CD4-positive, alpha-beta memory T cell (primary cell): ENCODE measurements at places on chromosomes 13 and 19.

- DNase-seq: no peak
Observed at GRCh38 chr13:47215736-47216135, 318.9 kb upstream of the HTR2A start.

GRCh38 chr13:29710511-29710910, 115.0 kb upstream of the SLC7A1 start:
- DNase-seq: no peak

DNA sequence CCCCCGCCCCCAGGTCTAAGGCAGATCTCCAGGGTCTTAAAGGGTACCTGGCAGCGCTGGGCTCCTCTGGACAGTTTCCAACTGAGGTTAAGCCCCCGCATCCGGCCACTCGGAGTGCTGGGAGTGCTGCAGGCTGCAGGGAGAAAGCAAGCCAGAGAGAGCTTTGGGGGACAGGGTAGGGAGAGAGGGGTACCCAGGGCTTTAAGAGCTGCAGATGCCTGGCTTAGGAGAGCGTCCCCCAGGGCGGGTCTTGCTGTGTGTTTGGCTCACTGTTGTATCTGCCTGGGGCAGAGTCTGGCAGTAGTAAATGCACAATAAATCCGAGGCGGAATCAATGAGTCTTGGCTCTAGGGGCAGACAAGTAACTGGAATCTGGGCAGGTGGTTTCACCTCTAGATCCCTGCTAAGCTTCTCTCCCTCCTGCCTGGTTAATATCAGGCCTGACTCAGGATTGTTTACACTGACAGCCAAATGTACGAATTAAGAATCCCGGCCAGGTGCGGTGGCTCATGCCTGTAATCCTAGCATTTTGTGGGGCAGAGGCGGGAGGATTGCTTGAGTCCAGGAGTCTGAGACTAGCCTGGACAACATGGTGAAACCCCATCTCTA, 798 bp upstream of the COX6B2 start:
- DNase-seq: no peak

DNA sequence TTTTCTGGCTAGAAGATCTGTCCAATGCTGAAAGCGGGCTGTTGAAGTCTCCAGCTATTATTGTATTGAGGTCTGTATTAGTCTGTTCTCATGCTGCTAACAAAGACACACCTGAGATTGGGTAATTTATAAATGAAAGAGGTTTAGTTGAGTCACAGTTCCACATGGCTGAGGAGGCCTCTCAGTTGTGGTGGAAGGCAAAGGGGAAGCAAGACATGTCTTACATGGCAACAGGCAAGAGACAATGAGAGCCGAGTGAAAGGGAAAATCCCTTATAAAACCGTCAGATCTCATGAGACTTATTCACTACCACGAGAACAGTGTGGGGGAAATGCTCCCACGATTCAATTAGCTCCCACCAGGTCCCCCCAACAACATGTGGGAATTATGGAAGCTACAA, 980.4 kb downstream of the SLITRK5 start:
- DNase-seq: no peak

- DNase-seq: peak; percentile 6
Observed at GRCh38 chr19:5480427-5480836, 25.2 kb downstream of the ZNRF4 start.

DNA sequence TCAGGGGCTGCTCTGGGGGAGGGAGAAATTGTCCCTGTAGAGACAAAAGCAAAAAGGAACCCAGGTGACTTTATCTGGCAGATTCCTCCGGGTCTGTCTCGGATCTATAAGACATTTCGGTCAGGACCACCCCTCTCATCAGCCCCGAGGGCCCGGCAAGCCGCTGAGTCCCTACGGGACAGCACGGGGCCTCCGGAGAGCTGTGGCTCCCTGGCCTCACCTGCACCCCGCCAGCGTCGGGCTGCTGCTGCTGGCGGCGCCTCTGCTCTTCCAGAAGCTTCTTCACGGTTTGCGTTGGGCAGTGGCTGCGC, 1.9 kb downstream of the NFKBID start:
- no peak for DNase-seq

GRCh38 chr19:8021374-8021773, 15.9 kb upstream of the ELAVL1 start:
- no peak for DNase-seq

GRCh38 chr13:91001371-91001770, 346.1 kb upstream of the MIR17HG start:
- no peak for DNase-seq

DNA sequence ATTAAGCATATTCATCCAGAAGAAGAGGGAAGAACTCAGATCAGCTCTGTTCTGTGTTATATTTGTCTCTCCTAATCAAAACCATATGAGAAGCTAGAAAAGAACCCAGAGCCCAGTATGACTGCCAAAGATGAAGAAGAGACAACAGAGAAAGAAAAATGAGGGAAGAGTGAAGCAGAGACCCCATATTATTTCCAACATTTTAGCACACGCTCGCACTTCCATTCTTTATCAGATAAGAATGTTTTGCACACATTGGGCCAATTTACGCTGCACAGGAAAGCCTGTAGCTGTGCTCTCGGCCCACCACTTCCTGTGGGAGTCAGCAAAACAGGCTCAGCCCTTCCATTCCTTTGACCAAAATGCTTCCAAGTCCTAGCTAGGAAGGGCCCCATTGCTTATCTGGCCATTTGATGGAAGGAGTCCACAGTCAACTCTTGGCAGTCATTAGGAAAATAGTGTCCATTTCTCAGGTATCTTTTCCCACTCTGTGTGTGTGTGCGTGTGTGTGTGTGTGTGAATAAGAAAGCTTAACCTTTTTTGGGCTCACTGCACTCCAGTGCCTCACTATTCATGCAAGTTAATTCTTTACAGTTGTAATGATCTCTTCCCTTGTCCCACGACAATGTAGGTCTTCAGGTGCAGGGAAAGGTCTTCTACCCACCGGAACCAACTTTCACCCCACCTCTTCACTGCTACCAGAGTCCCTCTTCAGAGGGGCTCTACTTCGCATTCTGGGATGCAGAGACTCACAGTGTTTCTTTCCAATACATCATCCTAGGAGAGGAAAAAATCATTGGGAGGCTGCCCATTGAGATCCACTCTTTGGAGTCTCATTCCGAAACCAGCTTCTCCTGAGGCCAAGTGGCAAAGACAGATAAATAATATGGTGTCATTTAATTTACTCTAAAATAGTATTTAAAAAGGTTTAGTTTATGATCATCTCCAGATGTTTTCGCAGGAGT, 237.5 kb downstream of the COG6 start:
- DNase-seq: no peak

GRCh38 chr13:99496184-99497142, 4.8 kb upstream of the TM9SF2 start:
- DNase-seq: peak; percentile 81

- DNase-seq: no peak
Observed at GRCh38 chr13:100254002-100254401, 165.1 kb downstream of the PCCA start.

DNA sequence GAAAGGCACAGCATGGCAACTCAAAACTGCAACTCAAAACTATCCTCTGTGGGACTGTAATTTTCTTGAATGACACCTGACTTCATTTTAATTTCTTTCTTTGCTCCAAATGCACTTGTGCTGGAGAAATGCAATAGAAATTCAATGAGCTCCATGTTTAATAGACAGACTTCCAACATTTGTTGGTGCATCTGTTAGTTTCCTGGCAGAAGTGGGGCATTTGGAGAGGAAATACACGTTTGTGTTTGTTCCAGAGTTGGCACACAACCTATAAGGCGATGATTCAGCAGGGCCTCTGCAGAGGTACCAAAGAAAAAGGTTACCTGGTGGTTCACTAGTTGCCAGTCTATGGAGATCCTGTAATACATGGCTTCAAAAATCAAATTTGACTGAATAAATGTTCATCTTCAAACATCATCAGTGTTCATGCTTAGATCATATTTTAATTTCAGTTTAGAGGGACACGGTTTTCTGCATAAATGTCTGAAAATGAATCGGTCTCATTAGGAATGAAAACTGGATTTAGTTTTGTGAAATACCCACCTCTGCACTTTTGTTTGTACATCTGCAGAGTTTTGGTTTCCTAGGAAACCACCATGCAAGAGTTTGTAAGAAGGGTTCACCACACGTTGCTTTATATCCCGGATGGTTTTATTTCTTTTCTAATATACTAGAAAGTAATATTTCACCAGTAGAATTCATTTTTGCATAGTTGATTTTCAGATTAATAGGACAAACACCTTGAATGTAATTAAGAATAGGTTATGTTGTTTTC, 21.8 kb upstream of the OBI1 start:
- DNase-seq: no peak

DNA sequence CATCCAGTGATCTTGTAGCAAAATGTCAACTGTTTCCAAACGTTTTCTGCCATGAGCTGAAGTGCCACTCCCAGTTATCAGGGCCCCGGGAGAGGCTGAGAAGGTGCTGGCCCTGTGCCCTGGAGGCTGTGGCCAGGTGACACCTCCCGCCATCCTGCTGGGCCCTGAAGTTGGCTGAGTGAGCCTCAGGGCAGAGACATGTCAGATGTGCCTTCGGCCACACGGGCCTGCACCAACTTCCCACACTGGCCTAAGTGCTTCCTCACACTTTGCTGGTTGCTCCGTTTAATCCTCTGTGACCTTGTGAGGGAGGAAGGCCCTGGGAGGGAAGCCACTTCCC, 4.8 kb downstream of the ADPRHL1 start:
- no peak for DNase-seq

GRCh38 chr13:46168783-46169182, 13.2 kb downstream of the LCP1 start:
- DNase-seq: no peak

DNA sequence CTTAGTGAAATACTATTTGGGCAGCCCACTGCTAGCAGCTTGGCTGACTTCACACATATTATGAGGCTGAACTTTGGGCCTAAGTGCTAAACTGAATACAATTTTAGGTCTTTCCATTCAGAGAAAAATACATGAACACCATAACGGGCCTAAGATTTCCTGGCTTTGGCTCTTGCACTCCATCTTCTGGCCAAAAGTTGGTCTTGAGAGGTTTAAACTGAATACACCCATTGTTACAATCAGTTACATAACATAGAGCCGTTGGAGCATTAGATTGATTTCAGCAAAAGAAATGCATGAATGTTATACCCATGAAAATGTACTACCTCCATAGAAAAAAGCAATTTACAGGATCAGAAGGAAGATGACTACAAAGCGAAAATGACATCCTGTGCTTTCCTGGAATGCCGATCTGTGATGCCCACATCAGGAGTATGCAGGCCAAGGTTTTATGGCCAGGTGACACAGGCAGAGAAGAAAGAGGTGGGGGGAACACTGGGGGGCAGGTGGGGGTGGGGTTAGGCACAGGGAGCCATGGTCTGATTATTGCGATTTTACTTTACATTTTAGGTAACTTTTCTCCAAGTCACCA, 11.1 kb upstream of the SHISA2 start:
- DNase-seq: peak; percentile 52

DNA sequence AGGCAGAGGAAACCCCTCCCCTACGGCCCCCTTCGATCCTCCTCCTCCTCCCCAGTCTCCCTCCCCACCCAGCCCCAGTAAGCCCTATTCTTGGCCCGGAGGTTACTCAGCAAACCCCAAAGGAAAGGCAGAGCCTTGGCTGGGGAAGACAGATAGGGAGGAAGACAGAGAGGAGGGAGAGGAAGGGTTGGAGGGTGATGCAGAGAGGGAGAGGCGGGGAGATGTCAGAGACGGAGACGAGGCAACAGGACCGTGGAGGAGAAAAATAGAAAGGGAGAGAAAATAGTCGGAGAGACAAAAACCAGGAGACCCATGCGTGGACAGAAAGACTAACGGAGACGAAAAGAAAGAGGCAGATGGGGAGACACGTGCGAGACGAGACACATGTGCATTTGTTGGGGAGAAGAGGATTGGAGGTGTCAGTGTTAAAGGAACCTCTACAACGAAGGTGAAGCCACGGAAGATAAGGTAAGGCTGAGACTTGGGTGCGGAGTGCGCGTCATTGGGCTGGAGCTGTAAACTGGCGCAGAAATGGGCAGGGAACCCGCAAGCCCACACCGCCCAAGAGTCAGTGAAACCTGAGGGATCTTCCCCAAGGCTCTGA, 2.9 kb downstream of the TGFB1 start:
- no peak for DNase-seq

- DNase-seq: no peak
Observed at GRCh38 chr13:30128591-30128990, 178.8 kb downstream of the KATNAL1 start.

- DNase-seq: no peak
Observed at GRCh38 chr13:18959996-18960395, 221.6 kb downstream of the TUBA3C start.

DNA sequence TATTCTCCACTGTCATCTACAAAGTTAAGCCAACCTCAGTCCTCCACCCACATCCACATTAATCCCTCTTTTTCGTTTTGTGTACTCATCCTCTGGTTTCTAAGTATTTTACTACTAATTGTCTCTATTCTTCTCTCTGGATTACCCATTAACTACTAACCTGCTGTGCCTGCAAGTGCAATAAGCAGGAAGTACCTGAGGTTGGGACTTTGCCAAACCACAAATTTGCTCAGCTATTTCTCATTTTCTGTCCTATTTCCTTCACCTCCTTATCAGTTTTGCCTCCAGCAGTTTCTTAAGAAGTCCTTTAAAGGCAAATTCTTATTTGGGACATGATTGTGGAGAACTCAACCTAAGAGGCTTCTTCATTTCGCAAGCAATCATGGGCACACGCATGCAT, 1708.9 kb downstream of the SLITRK5 start:
- no peak for DNase-seq

GRCh38 chr19:5150902-5151741, 182.2 kb downstream of the KDM4B start:
- DNase-seq: no peak

DNA sequence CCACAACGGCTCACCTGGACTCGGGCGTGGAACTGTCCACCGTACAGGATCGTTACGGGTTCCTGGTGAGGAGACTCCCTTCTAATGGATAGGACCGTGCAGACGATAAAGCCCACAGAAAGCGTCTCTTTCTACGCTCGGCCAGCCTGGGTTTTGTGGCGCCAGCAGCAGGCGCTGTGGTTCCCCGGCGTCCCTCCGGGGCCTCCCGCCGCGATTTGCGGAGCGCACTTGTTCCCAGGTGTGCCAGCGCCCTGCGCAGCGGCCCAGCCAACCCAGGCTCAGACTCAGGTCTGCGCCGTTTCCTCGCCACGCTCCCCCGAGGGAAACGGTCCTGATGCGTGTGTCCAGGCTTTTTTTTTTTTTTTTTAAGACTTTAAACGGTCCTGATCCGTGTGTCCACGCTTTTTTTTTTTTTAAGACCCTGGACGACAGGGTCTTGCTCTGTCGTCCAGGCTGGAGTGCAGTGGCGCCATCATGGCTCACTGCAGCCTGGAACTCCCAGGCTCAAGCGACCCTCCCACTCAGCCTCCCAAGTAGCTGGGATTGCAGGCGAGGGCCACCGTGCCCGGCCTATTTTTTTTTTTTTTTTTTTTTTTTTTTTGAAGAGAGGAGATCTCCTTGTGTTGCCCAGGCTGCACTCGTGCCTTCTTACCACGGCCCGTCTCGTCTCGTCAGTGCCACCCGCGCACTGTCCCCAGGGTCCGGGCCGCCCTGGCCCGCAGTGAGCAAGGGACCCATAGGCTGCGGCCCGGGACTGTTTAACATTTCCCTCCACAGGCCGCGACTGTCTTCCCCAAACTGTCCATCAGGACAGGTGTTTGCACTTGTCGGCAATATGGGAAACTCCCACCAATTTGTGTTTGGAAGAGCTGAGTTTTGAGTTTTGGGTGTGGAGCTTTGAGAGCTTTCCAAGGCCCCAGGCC, 23.8 kb downstream of the GJA3 start:
- no peak for DNase-seq
